Stimulated activated CD4-positive, alpha-beta T cell treated with anti-CD3 and anti-CD28 coated beads, Interleukin-12 subunit alpha, Interleukin-12 subunit beta, amount 100 ng/mL, for 24 hours (primary cell): ENCODE measurements at places on chromosomes 1 and 21.

DNA sequence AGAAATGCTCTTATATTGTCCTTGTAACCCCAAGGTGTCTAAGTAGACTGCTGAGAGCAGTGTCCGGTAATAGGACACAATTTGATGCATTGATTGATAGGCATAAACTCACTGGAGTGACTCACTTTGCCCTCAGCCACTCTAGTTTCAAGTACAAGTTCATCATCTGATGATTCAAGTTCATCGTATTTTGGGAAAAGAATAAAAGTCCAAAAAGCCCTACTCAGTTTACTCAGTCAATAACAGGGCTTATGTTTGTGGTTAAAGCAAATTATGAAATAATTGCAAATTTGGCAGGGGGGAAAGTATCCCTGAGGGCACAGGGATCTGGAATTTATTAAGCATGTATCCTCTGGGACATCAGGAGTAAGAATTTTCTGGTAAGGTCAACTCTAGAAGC is 7.6 kb upstream of the ATF3 start:
- no peak for DNase-seq

- DNase-seq: no peak
Observed at GRCh38 chr1:225655509-225656258, 2.8 kb upstream of the ENAH start.

GRCh38 chr1:236315518-236315917 is 33.8 kb upstream of the ERO1B start:
- DNase-seq: no peak

DNA sequence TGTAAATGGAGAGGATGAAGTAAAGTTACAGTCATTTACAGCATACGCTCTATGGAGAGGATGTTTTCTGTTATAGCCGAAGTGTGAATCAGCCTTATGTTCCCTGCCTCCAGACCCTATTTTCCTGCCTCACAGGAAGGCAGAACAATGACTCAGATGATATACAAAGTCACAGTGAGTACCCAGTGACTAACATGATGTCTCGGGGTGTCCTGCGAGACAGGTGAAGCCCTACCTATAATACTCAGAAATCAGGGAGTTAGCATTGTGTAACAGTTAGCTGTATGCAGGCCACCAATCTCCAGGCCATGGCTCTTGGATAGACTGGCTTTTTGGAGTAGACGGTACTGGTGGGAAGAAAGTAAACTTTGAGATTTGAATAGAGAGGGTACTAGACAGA is 55.6 kb upstream of the FBXO28 start:
- no peak for DNase-seq

DNA sequence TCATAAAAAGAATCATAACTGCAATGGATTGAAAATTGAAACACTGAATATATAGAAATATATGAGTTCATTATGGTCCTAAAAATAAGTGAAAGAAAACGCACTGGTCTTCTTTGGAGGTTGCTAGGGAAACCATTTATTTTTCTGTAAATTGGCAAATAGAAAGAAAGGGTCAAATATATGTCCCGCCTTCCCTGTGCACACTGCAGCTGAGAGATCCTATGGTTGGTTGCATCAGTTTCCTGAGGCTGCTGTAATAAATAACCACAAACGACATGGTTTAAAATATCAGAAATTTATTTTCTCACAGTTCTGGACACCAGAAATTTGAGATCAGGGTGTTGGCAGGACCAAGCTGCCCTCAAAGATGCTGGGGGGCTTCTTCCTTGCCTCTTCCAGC is 35.0 kb downstream of the CA6 start:
- DNase-seq: no peak

GRCh38 chr1:39109644-39110043 is 83.5 kb downstream of the NDUFS5 start:
- DNase-seq: no peak

GRCh38 chr1:53575141-53575954 is 116.1 kb downstream of the DMRTB1 start:
- no peak for DNase-seq

- DNase-seq: no peak
Observed at GRCh38 chr21:42272984-42273600, 42.1 kb downstream of the TFF3 start.

- DNase-seq: no peak
Observed at GRCh38 chr1:174996476-174996875, 3.3 kb upstream of the CACYBP start.

DNA sequence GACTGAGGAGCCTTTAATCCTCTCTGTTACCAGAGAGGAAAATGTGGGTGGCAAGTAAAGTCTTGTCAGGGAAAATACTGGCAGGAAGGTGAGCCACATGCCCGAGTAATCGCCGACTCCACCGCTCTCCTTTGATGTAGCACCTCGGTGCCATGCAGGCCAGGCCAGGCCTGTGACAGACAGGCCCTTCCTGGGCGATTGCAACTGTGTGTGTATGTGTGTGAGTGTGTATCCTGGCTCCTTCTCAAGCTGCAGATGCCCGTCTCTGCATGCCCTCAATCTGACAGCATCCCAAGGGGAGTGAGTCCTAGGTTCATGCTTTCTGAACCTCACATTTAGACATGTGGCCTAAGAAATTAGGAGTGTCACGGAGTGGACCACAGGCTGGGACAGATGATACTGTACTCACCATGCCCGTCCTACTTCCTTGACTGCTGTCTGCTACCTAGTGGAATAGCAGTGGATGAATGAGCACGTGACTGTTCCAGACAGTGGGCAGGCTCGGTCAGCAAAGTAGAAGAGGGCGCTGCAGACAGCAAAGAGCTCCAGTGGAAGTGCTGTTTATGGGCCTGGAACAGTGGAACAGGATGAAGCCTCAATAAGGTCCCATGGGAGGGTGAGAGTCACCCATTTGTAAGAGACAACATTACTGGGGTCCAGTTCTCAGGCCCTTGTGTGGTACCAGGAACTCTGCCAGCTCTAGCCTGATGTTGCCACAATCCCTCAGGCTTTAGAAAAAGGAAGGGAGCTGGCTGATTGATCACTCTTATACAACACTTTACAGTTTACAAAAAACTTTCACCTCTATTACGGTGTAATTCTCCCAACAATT is 25.3 kb downstream of the SERTAD4 start:
- DNase-seq: no peak

DNA sequence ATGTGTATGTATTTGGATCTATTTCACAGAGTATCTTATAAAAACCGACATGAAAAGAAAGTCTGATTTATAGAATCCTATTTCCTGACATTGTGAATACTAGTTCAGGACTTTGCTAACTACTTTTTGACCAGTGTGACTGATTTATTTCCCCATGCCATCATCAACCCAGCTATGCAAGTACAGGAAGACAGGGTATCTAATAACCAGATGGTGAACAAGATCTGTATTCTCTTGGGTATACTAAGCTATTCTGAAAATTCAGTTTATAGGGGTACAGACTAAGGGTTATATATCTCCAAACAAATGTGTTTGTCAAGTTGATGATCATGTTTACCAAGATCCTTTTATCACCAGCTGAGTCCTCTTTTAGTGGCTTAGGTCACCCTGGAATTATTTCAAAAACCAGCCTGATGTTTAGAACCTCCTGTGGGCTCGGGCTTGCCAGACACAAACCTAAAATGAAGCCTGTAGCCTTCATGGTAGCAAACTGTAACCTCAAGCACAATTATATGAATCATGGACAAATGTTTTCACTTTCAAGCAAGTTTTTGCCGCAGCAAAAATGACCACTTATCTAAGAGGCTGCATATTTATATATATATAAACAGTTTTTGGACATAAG is 185.1 kb downstream of the FGGY start:
- no peak for DNase-seq

DNA sequence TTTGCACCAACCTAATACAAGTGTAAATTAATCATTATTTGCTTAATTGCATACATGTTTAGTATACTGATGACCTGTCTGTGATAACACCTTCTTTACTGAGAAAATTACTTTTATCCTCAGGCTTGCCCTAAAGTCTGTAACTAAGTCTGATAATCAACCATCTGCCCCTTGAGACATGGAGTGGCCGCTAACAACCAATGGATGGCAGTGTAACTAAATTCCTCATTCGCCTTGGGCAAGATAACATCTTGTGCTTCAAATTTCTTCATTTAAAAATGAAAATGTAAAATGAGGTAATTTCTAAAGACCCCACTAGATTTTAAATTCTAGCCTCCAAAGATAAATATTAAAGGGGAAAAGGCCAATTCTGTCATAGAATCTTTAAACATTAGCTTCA is 85.1 kb downstream of the ENAH start:
- DNase-seq: no peak

DNA sequence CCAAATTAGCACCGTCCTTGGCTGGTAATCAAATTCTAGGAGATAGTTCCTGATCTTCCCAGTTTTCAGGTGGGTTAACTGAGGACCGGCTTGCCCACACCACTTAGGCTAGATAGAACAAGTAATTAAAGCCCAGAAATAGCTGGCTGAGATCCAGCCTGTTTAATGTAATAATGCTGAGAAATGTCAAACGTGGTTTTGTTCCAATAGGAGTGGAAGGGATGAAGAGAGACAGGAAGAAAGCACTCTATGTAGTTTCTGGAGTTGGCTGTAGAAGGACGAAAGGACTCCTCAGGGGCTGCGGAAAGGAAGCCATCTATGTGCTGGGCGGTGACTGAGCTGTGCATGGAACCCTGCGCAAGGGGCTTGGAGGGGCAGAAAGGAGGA is 18.6 kb downstream of the NAV1 start:
- no peak for DNase-seq

GRCh38 chr1:160641323-160642280 is 5.2 kb downstream of the SLAMF1 start:
- no peak for DNase-seq

DNA sequence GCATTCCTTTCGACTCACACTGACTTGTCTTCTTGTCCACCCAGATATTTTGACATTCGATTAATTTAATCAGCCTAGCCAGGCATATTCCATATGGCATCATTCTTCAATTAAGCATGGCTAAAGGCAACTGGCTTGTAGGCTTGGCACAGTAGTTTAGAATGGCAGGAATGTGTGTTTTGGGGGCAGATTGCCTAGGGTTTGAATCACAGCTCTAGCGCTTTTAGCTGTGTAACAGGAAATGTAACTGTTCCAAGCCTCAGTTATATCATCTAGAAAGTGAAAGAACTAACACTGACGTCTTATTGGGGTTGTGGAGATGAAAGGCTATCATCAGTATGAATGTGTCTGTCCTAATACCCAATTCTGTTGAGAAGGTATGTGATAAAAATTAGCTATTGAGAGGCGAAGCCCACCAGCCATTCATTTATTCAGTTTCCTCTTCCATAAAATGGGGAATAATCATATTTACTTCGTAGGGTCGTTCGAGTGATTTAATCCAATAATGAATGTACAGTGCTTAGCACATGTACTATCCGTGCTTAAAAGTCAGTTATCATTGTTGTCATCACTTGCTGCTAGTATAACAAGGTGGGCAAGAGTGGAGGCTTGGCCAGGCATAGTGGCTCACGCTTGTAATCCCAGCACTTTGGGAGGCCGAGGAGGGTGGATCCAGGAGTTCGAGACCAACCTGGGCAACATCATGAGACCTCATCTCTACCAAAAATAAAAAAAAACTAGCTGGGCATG is 41.6 kb upstream of the GRHL3 start:
- DNase-seq: no peak

DNA sequence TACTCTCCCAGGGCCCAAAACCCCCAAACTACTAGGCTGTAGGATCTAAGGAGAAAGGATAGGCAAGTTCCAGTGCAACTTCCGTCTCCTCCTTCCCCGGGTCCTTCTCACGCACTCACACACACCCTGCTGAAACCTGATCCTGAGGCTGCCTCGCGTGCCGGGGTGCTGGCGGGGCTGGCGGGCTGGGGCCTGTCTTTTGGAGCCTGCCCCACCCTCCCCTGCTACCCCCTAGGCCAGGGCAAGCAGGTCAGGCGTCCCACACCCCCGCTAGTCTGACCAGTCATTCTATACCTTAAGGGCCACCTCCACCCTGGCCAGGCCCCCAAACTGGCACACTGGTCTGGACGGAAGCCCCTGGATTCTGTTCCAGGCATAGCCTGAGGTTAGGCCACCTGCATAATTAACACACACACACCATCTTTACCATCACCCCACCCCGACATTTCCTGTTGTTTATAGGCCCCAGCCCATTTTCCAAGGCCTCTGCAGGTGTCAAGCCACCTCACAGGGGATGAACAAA is 48.3 kb upstream of the ARTN start:
- DNase-seq: no peak

GRCh38 chr1:116292929-116293725 is 79.9 kb upstream of the ATP1A1 start:
- no peak for DNase-seq

DNA sequence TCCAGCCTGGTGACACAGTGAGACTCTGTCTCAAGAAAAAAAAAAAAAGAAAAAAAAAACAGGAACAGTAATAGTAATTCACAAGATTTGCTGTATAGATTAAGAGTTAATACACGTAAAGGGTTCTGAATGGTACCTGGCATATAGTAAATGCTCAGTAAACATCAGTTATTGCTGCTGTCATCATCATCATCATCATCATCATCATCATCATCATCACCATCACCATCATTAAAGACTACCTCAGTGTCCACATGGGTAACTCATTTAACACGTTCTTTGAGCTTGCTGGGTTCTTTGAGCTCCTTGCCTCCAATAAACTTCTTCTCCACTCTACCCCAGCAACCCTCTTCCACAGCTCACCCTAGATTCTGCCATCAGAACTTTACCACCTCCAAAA is 55.0 kb downstream of the KIAA0319L start:
- DNase-seq: no peak

DNA sequence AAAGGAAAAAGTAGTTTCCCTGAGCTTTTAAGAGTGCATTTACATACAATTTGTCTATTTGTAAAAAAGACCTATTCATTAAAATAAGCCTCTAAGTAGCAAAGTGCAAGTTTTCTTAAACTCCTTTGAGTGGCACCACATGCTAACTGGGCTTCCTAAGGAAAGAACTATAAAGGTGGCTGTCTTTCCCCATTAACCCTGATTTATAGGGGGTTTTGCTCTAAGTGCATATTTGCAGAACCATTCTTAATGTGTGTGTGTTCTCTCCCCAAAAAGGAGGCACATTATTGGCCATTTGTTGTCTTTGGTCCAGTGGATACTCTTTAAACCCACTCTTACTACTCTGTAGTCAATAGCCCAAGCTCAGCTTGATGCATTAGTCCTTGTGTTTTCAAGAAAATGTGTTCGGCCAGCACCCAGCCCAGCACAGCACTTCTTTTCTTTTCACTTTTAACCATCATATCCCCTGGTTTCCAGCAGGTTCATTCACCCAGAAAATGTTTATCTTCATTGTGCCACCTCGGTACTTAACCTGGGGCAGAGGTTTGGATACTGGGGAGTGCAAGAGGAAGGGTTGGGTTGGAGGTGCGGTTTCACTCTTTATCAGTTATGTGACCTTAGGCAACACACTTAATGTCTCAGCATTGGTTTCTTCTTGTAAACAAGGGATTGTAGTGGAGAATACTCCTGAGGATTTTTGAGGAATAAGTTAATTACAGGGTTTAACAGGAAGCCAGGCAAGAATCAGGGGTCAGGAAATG is 161.9 kb upstream of the UBE2U start:
- no peak for DNase-seq

- no peak for DNase-seq
Observed at GRCh38 chr1:98001764-98002163, 80.9 kb upstream of the DPYD start.

GRCh38 chr1:151606384-151606783 is 5.5 kb upstream of the SNX27 start:
- DNase-seq: no peak
